H9 (cell line): ENCODE measurements at places on chromosomes 6 and 20. TPM values are rescaled to one million over a fixed set of nuclear protein-coding genes. Genes with fewer than 3 reads are reported as not detected.

GRCh38 chr6:3001773-3002293 lies 2.1 kb downstream of the NQO2 start:
- no peak for DNase-seq

DNA sequence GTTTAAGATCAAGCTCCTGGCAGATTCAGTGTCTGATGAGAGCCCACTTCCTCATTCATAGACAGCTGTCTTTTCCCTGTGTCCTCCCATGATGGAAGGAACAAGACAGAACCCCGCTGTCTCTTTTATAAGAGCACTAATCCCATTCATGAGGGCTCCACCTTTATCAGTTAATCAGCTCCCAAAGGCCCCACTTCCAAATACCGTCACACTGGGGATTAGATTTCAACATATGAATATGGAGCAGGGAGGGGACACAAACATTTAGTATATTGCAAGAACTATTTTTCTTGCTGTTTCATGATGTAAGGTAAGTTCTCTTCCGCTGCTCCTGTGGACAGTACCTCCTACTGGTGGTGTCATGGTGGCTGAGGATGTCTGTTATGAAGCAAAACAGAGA lies 158.3 kb upstream of the IRAK1BP1 start:
- DNase-seq, result no peak

DNA sequence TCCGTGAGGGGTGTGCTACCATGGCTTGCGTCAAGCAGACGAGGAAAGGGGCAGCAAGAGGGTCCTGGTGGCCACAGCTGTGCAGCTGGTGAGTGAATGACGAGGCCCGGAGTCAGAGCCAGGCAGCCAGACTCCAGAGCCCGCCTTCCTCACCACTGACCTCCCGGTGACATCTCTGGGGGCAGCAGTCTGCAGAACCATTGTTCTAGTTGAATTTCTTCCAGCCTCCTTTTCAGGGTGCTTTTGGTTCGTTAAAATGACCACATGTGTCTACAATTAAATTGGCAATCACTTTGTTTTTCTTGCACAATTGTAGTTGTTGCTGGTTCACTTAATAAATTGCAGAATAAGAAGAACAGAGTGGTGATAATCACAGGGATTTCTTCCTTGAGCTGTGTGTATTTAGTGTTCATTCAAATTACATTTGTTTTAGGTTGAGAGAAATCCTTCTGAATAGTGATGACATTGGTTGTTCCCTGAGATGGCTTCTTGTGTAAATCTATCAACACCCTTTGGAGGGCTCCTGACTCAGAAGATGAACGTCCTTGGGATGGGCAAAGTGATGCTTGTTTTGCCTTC lies 96.4 kb downstream of the TULP4 start:
- no peak for DNase-seq

GRCh38 chr6:42255050-42255449 lies 37.4 kb upstream of the MRPS10 start:
- DNase-seq, result no peak

GRCh38 chr6:135222623-135223022 lies 41.5 kb downstream of the MYB start:
- no peak for DNase-seq

GRCh38 chr20:3973705-3974104 lies 41.7 kb downstream of the RNF24 start:
- DNase-seq, result no peak

DNA sequence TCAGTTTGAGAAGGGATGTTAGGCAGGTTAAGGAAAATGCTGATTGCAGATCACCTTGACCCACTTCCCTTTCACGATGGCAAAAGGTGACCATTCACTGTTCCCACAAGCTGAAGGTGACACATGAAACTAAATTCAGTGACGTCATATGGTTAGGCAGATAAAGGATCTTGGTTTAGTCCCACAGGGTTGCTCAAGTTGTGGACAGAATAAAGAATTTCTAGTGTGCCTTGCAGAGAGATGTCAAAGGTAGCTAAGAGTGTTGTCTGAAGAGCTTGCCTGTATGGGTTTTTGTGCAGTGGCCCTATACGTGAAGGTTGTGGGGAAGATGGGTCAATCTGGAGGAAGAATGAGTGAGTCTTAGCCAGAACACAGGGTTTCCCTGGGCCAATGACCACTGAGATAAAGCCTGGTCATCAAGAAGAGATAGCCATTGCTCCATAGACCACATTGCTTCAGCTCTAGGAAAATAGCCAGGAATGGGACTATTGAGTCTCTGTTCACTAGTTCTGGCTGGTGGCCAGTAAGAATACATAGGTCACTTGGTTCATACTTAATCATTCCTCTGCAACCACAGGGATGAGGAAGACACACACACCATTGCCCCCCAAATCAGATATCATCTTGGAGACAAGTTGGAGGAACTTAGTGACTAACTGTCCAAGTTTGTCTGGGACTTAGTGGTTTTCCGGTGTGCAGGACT lies 148.5 kb upstream of the ATXN1 start:
- DNase-seq, result no peak

GRCh38 chr20:62643521-62644043 lies 1.3 kb downstream of the SLCO4A1 start:
- no peak for DNase-seq

- no peak for DNase-seq
Observed at GRCh38 chr20:4012589-4012988, 2.8 kb downstream of the RNF24 start.

- DNase-seq, result no peak
Observed at GRCh38 chr6:135796643-135797305, 54.7 kb upstream of the PDE7B start.

DNA sequence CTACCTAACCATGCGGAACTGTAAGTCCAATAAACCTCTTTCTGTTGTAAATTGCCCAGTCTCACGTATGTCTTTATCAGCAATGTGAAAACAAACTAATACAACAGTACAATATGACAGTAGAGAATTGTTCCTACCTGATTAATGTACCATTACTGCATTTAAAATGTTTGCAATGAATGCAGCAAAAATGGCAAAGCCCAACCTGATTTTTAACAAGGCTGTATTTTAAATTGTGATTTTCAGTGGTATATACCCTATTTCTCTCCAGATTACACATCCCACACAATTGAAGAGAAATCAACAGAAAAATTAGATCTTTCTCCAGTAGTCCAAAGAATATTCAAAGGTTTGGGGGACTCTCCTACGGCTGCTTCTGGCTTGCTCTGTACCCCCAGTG lies 3.3 kb upstream of the PCSK2 start:
- no peak for DNase-seq

- DNase-seq, result no peak
Observed at GRCh38 chr6:90118581-90118980, 178.1 kb downstream of the BACH2 start.

DNA sequence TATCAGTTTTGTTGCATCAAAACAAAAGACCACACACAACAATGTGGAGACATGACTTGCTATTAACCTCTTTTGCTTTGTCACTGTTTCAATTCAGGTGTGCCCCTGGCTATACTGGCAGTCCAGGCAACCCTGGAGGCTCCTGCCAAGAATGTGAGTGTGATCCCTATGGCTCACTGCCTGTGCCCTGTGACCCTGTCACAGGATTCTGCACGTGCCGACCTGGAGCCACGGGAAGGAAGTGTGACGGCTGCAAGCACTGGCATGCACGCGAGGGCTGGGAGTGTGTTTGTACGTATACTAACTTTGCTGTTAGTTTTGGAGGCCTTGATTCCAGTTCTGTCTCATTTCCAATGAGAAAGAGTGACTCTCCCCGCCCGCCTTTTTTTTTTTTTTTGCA lies 356.9 kb downstream of the ARHGAP18 start:
- no peak for DNase-seq

- DNase-seq, result no peak
Observed at GRCh38 chr20:46505506-46505905, 7.9 kb downstream of the ZNF334 start.

DNA sequence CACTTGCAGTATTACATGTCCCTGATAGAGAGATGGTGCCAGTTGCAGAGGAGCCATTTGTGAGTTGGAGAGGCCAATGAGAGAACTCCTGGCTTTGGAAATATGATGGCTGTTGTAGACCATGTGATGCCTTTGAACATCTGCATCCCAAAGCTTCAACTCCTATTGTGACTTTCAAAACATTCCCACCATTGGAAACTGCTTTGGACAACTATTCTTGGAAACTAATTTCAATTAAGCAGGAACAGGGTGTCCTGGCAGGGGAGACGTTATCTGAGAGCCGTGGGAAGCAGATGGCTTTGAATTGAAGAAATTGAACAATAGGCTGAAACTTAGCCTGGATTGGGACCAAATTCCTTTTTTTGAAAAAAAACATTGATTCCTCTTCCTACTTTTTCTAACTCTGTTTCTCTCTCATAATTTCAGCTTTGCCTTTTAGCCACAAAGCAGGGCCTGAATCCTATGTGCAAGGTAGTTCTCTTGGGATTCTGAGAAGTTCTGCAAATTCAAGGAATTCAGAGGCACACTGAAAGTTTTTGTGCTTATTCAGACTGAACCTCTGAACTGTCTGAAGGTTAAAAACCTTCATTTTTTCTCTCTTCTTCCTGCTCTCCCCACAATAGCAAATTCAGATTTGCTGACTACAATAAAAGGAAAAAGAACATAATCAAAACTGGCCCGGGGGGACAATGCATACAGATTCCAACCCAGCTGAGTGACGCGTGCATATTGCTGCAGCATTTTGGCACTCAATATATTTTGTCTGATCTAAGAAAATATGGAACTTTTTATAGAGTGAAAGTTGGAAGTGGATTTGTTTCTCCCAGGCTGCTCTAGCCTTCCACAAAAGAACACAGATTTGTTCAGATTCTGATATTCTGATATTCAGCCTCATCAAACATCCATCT lies 720.4 kb upstream of the CHD6 start:
- no peak for DNase-seq

DNA sequence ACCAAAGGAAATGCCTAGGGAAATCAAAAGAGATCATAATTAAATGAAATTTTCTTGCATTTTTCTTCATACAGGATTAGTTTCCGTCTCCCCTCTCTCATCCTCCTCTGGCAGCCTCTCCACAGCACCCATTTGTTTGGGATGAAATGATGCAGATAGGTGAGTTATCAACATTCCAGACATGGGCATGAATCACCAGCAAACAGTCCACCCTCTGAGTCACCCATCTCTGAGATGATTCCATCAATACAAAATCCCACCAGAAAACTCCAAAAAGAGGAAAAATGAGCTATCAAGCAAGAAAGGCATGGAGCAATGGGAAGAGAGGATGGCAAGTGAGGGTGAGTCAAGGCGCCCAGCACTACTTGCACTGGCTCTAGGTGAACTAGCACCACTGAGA lies 11.4 kb downstream of the MC3R start:
- DNase-seq, result no peak

DNA sequence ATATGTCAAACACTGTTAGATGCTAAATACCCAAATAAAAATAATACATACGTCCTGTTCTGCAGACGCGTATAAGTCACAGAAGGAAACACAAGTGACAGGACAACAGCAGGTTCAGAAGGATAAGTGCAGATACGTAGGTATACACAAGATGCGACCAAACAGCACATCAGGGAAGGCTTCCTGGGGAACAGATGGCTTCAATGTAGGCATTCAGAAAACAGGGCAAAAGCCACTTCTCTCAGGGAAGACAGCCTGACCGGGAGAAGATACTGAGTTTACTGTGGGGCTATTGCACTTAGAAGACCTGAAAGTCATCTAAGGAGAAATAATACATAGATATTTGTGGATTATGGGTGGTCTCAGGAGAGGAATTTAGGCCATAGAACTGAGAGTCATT lies 1.9 kb downstream of the HLA-DPA1 start:
- no peak for DNase-seq

- no peak for DNase-seq
Observed at GRCh38 chr6:113758826-113759574, 98.1 kb upstream of the MARCKS start.

DNA sequence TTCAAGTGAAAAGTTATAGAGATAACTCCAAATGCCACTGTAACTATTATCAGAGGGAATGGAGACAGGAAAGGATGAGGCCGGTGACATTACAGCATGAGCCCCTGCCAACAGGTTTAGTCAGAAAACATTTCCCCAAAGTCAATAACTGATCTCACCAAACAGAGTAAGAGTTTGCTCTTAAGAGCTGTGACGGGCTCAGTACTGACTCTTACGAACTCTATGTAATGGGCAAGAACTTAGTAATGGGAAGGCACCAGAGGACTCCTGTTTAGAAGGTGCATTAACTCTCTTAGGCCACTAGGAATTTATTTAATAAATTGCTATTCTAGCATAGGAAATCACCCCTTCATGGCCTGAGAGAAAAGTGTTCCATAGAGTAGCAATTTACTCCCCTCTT lies 76.8 kb downstream of the SAMD5 start:
- DNase-seq, result no peak

GRCh38 chr6:21665392-21666200 lies 72.0 kb downstream of the SOX4 start:
- DNase-seq, result peak; percentile 88

- DNase-seq, result no peak
Observed at GRCh38 chr20:24934101-24934661, 14.9 kb upstream of the CST7 start.

GRCh38 chr6:6556738-6557503 lies 31.6 kb upstream of the LY86 start:
- peak; percentile 79 for DNase-seq

GRCh38 chr6:137315081-137315480 lies 95.9 kb upstream of the IFNGR1 start:
- DNase-seq, result no peak

TPD52L1 gene
- total RNA-seq, result 6.6 and 6.9 TPM in 2 replicates

GRIK2 gene
- 0.70 and 0.90 TPM in 2 replicates for total RNA-seq

MYO6 gene
- 46.9 and 48.1 TPM in 2 replicates for total RNA-seq

ECT2L gene
- total RNA-seq, result not detected in 2 replicates

CYP24A1 gene
- total RNA-seq, result not detected in 2 replicates

ID4 gene
- 14.0 and 15.0 TPM in 2 replicates for total RNA-seq

JPH2 gene
- total RNA-seq, result 0.31 and 0.35 TPM in 2 replicates

ADAM33 gene
- total RNA-seq, result 4.0 and 4.4 TPM in 2 replicates

TTLL9 gene
- total RNA-seq, result 0.13 and 0.20 TPM in 2 replicates

LATS1 gene
- total RNA-seq, result 25.1 and 26.3 TPM in 2 replicates

PSORS1C2 gene
- 0.31 and 0.33 TPM in 2 replicates for total RNA-seq

DNAH8 gene
- total RNA-seq, result not detected in 2 replicates

NOP56 gene
- 756 and 774 TPM in 2 replicates for total RNA-seq

TNFRSF6B gene
- 0.86 TPM in 1 of 2 replicates, not detected in the other for total RNA-seq

OOEP gene
- not detected in 2 replicates for total RNA-seq

ZSCAN23 gene
- 2.9 and 4.1 TPM in 2 replicates for total RNA-seq

EEF1A2 gene
- 25.8 and 27.4 TPM in 2 replicates for total RNA-seq

CENPQ gene
- 14.5 and 15.5 TPM in 2 replicates for total RNA-seq

PTP4A1 gene
- total RNA-seq, result 85.9 and 91.0 TPM in 2 replicates

GJA10 gene
- not detected in 2 replicates for total RNA-seq
